Posterior cingulate gyrus (tissue), 11 donors: ENCODE measurements at places on chromosomes 2 and 18.

- DNase-seq: peak; percentile 58
Measured at GRCh38 chr2:138829326-138829919, 49.2 kb upstream of the NXPH2 start.

GRCh38 chr18:63253428-63254372 lies 65.9 kb downstream of the BCL2 start:
- no peak for DNase-seq

- DNase-seq: no peak
Measured at GRCh38 chr2:163405298-163405697, 330.5 kb downstream of the FIGN start.

DNA sequence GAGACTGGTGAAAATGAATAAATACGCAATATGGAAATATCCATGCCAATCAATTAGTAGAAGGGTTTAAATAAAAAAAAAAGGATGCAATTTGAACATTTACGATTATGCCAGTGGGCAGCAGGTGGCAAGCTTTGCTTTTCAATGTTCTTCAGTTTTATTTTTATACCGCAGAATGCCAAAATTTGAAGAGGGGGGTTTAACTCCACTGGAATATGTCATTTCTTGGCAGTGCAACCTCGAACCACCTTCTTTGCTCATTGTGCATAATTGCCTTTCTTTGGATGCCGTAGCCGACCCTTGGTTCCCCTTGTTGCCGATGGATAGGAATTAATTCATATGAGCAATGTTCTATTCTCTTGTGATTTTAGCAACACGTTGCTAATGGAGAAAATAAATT lies 88.0 kb downstream of the LTBP1 start:
- DNase-seq: no peak

DNA sequence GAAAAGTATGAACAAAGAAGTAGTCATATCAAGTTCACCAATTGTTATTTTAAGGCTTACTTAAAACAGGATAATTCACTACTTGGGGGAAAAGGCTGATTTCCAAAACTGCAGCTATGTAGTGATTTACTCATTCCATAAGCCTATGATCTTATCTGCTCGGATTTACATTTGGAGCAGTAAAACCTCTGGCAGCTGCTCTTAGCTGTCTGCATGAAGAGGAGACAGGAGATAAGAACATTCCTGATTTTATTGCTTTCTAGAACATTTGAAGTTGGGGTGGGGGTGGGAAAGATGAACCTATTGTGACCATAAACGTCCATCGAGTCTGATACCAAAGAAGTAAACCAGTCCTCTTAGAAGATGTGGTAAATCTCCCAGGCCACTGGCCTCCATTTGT lies 120.9 kb downstream of the MMADHC start:
- DNase-seq: no peak

- no peak for DNase-seq
Measured at GRCh38 chr2:171247741-171248662, 87.3 kb upstream of the TLK1 start.

DNA sequence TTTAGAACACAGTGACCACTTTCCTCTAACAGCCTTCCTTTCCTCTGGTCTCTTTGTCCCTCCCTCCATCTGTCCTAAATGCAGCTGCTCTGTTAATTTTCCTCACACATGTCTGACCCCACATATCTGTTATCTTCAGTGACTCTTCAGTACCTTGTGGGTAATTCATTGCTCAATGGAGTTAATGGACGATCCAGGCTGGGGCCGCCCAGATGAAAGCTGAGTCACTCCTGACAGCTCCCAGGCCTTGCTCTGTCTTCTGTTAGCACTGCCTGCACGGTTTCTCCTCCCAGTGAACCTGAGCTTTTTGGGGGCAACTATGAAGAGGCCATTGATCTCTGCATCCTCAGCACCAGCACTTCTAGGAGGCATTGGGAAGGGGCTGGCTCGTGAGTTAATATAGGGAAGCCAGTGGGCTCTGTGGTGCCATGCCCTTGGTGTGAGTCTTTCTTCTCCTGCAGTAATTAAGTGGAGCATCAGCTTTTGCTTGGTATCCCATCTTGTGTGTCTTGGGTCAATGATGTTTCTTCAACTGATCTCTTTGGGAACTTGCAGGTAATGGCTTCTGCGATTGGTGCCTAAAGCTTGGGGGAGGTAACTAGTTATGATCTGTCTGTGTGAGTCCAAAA lies 67.3 kb downstream of the SNORC start:
- no peak for DNase-seq

DNA sequence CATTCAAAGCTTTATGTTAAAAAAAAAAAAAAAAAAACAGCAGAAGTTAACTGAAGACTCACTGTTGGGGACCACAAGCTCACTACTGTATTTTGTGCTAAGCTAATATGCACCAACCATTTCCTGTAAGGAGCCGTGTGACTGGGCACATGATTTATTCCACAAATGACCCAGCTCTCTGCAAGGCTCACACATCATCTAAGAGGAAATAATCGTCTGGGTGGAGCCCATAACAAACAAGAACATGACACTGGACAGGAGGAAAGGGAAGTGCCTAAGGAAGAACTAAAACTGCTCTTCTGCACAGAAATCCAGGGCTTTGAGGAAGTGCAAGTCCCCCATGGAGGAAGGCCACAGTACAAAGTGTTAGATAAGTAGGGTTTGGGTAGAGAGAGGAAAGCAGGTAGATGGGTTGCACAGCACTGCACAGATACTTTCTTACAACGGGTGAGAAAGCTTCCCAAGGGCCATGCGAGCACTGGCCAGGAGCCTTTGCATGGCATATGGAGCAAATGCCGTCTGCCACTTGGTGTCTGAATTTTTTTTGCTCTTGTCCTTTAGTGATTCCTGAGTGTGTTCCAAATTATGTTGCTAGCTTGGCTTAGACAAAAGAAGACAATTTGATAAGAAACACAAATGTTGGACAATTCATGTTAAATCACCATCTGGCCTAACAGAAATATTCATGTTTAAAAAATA lies 24.4 kb downstream of the NFE2L2 start:
- DNase-seq: peak; percentile 87

GRCh38 chr2:164351536-164351935 lies 269.7 kb downstream of the GRB14 start:
- no peak for DNase-seq

DNA sequence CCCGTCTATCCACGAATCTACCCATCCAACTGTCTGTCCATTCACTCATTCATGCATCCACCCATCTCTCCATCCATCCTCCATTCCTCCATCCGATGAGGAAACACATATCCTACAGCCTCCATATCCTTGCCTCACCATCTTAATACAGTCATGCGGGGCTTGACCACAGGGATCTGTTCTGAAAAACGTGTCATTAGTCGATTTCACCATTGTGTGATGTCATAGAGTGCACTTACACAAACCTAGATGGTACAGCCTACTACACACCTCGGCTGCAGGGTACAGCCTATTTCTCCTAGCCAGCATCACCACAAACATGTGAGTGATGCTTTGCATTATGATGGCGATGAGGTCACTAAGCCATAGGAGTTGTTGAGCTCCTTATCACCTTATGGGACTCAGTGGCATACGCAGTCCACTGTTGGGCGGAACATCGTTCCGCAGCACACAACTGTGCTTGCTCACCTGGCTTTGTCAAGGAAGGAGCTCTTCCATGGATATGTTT lies 1.9 kb upstream of the NT5DC4 start:
- DNase-seq: no peak

DNA sequence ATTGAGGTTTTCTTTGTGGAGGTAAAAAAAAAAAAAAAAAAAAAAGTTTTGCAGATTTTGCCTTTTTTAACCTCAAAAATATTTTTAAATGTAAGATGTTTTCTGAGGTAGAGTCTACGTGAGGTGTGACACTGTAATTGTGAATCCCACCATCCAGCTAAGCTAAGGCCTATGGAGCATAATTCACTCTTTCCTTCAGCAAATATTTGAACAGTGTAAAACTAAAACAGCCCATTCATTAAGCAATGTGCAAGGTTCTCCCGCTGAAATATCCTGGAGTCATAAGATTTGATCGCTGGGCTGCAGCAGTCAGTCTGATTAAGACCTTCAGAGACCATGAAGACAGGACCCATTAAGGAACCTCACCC lies 105.1 kb downstream of the HNRNPLL start:
- no peak for DNase-seq

- no peak for DNase-seq
Measured at GRCh38 chr2:88038263-88039105, 17.1 kb downstream of the KRCC1 start.

GRCh38 chr2:102601730-102602129 lies 17.6 kb upstream of the SLC9A2 start:
- no peak for DNase-seq

- DNase-seq: no peak
Measured at GRCh38 chr2:225173909-225174308, 131.6 kb upstream of the DOCK10 start.

DNA sequence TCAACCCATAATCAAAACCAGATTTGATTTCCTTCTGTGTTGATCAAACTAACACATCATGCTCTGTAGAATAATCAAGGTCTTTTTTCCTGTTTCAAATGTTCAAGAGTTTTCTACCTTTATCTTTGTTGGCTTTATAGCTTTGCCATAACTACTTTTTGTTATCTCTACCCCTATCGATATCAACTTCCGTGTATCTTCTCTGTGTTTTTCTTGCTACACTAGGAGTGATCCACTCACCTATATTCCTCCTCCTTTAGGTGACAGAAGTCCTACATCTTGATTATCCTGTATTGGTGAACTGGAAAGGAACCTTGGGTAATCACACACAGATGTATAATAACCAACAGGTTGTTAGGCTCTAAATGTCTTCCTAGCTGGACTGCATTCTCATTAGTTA lies 85.5 kb downstream of the LTBP1 start:
- no peak for DNase-seq

GRCh38 chr2:102449370-102449974 lies 23.6 kb upstream of the SLC9A4 start:
- peak; percentile 76 for DNase-seq

DNA sequence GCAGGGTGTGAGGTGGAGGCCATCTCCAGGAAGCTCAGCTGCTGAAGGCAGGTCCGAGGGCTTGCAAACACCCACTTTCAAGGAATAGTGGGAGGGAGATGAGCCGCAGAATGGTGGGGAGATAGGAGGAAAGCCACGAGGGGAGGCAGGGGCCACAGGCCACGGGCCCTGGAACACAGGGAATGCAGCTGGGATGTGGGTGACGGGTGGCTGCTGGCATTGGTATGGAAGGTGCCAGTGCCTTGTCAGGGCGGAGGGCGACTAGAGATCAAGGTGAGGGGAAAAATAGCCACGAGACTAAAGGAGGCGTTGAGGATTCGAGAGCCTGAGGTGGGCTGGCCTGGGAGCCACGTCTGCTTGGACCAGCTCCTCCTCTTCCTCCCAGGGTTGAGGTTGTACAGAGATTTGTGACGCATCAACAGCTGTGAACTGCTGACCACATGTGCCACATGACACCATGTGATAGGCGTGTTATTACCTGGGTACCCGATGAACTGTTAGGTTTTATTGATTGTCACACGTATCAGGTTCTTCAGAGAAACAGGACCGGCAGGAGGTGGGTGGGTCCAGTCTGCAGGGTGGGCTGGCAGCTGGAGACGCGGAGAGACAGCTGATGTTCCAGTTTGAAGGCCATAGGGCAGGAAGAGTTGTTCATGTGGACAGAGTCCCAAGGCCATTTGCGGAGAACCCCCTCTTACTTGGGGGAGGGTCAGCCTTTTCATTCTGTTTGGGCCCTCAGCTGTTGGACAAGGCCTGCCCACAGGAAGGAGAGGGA lies 9.9 kb downstream of the IMPA2 start:
- DNase-seq: no peak

- DNase-seq: no peak
Measured at GRCh38 chr2:100891906-100892642, 72.1 kb downstream of the NPAS2 start.

DNA sequence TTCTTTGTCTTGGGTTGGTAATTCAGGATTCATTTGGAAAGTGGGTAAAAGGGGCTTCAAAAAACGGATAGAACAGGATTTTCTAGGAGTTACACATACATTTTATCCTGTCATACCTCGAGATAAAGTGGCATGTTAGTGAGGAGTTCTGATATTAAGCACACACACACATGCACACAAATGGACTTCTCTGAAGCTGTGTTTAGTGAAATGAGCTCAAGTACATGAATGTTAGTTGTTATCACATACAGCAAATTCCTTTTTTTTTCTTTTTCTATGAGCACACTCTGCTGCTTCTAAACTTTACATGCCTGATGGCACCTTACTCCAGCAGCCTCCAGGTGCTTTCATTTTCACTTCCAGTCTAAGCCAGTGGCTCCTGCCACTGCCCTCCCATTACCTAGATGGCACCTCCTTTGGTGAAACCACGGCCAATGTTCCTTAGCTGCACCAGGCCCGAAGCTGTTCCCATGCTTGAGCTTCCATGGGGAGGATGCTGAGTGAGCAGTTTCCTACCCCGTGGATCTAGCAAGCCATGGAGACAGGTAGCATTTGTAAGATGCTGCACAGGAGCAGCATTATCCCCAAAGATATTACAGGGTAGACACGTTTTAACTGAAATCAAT lies 49.7 kb downstream of the STAT1 start:
- DNase-seq: no peak

DNA sequence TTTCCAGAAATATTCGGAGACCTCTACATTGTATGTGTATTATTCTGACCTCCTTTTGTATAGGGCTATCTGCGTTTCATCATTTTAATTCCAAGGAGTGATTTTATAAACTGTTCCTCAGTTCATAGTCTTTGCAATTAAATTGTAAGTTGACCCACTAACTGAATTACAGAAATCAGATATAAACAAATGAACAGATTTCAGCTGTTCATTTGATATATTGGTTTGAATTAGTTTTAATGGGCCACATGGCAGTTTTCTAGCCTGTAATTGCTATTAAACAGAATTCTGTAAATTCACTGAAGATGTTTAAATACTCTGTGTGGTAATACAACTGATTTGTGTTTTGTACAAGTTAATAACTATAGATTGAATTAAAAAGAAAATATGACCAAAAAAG lies 346.4 kb upstream of the VWC2L start:
- no peak for DNase-seq

DNA sequence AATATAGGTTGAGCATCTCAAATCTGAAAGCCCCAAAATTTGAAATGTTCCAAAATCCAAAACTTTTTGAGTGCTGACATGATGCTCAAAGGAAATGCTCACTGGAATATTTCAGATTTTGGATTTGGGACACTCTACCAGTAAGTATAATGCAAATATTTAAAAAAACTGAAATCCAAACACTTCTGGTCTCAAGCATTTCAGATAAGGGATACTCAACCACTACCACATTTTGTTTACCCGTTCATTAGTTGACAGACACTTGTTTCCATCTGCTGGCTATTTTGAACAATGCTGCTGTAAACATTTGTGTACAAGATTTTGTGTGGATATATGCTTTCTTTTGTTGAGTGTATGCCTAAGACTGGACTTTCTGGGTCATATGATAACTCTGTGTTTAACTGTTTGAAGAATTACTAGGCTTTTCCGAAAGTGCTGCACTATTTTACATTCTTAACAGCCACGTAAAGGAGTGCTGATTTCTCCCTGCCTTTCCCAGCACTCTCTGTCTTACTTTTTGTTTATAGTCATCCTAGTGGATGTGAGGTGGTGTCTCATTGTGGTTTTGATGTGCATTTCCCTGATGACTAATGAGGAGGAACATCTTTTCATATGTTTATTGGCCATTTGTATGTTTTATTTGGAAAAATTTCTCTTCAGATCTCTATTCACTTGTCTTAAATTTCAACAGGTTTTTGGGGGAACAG lies 19.5 kb upstream of the DCDC2C start:
- no peak for DNase-seq

GRCh38 chr2:19043893-19044292 lies 314.5 kb downstream of the OSR1 start:
- no peak for DNase-seq

- no peak for DNase-seq
Measured at GRCh38 chr2:113103277-113103676, 24.1 kb upstream of the IL1RN start.

GRCh38 chr2:233063269-233063975 lies 3.3 kb downstream of the INPP5D start:
- no peak for DNase-seq

- DNase-seq: peak; percentile 32
Measured at GRCh38 chr2:170770008-170770605, at the start of gene ERICH2. Gene ERICH2 (plus strand): TSS chr2:170770378. CDS start chr2:170770682, 304 bp downstream.
